Stimulated activated CD4-positive, alpha-beta T cell treated with anti-CD3 and anti-CD28 coated beads, Interleukin-15, amount 100 ng/mL, for 1 hour (primary cell): ENCODE measurements at places on chromosomes 1 and 21.

DNA sequence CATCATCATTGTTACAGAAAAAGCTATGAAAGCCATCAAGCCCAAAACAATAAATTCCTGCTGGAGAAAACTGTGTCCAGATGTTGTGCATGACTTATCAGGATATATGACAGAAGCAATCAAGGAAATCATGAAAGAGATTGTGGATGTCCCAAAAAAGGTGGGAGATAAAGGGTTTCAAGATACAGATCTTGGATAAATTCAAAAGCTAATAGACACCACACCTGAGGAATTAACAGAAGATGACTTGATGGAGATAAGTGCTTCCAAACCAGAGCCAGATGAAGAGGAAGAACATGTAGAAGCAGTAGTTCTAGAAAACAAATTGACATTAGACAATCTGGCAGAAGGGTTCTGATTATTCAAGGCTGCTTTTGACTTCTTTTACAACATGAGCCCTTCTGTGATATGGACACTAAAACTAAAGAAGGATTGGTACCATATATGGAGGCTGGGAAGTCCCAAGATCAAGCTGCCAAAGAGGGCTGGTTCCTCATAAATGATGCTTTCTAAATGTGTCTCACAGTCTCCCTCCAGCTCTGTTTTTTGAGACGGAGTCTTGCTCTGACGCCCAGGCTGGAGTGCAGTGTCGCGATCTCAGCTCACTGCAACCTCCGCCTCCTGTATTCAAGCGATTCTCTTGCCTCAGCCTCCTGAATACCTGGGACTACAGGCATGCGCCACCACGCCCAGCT, 32.1 kb upstream of the LRIG2 start:
- no peak for DNase-seq

DNA sequence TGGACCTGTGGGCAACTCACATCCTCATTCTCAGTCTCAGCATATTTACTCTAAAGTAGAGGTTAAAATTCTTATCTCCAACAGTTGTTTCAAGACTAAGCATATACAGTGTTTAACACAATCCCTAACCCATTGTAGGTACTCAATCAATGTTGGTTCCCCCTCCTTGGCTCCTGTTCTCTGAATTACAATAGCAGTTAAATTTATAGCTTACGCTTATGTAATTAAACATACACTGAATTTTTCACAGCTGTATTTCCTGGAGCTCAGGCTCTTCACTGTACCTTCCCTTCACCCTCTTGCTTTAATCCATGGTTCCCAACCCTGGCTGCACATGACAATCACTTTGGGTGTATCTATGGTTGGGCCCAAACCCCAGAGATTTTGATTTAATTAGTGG, 89.4 kb downstream of the LPAR3 start:
- DNase-seq: no peak

- no peak for DNase-seq
Measured at GRCh38 chr1:160607672-160608032, 28.4 kb upstream of the CD84 start.

DNA sequence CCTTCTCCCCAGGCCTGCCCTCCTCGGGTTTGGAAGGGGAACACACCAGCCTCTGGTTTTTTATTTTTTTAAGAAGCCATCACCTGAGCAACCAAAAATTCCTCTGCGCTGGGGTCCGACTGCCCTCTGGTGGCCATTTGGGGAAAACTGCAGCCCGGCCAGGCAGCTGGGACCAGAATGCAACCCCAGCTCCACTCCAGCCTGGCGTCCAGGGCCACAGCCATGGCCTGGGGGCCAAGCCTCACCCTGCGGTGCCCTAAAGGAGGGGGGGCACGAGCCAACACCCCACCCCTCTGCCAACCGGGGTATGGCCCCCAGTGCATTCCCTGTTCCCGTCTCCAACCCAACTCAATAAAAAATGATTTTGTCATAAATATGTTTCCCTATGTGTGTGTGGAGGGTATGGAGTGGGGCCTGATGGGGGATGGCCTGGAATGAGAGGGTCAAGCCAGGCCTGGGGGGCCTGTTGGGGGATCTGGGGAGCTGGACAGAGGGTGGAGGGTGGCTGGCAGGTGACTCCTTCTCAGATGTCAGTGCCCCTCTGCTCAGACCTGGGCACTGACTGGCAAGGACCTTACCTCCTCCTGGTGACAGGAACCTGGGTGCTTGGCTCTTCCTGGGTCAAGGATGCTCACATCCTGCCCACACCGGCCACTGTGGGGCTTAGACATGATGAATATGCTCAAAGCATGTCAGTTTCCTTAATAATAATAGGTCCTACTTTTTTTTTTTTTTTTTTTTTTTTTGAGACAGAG, 3.2 kb downstream of the GPR3 start:
- peak; percentile 67 for DNase-seq

DNA sequence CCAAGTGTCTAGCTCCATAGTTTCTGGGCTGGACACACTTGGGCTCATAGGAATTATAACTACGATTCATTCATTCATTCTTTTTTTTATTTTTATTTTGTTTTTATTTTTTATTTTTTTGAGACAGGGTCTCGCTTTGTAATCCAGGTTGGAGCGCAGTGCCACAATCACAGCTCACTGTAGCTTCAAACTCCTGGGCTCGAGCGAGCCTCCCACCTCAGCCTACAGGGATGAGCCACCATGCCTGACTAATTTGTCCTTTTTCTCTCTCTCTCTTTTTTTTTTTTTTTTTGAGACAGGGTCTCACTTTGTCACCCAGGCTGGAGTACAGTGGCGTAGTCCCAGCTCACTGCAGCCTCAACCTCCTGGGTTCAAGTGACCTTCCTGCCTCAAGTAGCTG, 42.3 kb downstream of the KCNAB2 start:
- DNase-seq: no peak

DNA sequence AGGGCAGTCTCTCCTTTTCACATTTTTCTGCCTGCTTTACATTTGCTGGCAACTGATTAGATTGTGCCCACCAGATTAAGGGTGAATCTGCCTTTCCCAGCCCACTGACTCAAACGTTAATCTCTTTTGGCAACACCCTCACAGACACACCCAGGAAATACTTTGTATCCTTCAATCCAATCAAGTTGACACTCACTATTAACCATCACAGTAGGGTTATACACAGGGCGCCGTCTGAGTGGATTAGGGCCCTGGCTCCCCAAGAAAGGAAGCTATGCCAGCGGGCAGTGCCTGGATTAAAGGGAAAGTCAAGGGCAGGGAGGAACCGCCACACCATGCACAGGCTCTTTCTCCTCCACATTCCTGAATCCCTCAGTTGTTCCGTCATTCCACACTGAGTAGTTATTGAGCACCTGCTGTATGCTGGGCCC, 56.2 kb downstream of the EVA1C start:
- DNase-seq: no peak

DNA sequence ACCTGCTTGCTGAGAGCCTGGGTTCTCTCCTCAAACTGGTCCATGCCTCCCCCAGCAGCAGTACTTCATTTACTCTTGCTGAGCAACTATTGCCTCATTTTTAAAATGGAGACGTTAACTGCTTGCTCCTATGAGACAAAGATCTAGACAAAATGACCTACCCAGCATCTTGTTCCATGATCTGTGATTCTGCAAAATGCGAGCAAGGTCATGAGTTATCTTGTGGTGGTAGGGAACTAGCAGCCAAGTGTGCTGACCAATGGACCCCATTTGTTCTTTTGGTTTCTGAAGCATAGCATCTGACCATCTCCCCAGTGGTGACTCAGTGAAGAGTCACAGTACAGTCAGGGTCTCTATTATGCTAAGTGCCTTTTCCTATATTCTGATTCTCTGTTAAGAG, 40.4 kb downstream of the TBX15 start:
- DNase-seq: no peak

DNA sequence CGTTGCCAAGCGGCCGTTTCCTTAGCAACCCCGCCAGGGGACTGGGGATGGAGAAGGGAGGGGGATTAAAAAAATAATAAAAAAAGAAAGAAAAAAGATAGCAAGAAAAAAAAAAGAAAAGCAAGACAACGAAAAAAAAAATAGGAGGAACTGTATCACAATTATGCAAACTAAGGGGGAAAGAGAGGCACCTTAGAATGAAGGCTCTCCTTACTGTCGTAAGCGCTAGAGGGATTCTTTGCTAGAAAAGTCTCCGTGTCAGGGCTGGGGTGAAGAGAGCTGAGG, 625 bp upstream of the NEGR1 start:
- no peak for DNase-seq

- DNase-seq: no peak
Measured at GRCh38 chr1:61604684-61605083, 120.3 kb downstream of the TM2D1 start.

DNA sequence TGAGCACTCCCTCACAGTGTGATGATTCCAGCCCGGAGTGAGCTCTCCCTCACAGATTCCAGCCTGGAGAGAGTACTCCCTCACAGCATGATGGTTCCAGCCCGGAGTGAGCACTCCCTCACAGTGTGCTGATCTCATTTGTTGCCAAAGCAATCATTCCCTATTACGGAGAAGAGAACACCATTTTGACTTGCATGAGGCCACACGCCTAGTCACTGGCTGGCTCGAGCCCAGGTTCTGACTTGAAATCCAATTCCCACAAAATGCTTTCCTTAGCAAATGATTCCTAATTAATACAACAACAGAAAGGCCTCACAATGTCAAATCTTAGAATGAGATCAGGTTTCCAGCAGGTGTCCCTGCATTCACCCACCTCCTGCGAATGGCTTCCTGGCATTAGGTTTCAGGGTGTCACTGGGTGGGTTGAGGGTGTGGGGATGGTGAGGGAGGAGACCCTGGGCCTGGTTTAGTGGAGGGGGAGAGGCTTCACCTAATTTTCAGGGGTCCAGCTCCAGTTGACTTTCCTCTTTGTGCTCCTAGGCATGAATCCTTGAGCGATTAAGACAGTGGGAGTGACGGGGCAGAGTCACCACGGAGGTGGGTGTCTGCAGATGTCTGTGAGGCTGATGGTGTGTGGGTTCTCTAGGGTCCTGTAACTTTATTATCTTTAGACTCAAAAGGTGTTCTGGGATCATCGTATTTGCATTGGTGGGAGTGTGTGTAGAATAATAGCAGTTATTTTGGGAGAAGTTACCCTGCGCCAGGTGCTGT, 158.5 kb downstream of the KCNJ6 start:
- DNase-seq: no peak

- no peak for DNase-seq
Measured at GRCh38 chr1:7869136-7869920, 16.5 kb upstream of the UTS2 start.

GRCh38 chr1:6029351-6029750, 16.3 kb upstream of the KCNAB2 start:
- no peak for DNase-seq

GRCh38 chr1:25178917-25179561, 53.3 kb downstream of the SYF2 start:
- DNase-seq: no peak

- DNase-seq: peak; percentile 74
Measured at GRCh38 chr1:3772027-3772714, 378 bp upstream of the SMIM1 start.

- peak; percentile 20 for DNase-seq
Measured at GRCh38 chr1:158793604-158794003, 12.6 kb upstream of the OR6N2 start.

GRCh38 chr1:204067935-204068334, 5.0 kb upstream of the SOX13 start:
- no peak for DNase-seq

DNA sequence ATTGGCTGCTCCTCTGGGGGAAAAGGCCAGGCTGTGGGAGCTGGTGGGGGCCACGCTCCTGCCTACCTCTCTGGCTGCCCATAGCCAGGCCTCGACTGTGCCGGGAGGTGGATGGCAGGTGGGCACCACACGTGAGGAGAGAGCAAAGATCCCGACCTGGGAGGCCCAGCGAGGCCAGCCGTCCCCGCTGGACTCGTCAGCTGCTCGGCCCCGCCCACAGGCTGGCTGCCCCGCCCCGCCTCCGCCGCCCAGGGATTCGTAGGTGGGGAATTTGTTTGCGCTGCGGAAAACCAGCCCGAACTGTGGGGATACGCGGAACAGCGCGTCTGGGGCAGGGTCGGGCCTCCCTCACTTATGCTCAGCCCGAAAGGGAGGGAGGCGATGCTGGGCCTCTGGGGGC, 31.7 kb downstream of the TP73 start:
- no peak for DNase-seq

DNA sequence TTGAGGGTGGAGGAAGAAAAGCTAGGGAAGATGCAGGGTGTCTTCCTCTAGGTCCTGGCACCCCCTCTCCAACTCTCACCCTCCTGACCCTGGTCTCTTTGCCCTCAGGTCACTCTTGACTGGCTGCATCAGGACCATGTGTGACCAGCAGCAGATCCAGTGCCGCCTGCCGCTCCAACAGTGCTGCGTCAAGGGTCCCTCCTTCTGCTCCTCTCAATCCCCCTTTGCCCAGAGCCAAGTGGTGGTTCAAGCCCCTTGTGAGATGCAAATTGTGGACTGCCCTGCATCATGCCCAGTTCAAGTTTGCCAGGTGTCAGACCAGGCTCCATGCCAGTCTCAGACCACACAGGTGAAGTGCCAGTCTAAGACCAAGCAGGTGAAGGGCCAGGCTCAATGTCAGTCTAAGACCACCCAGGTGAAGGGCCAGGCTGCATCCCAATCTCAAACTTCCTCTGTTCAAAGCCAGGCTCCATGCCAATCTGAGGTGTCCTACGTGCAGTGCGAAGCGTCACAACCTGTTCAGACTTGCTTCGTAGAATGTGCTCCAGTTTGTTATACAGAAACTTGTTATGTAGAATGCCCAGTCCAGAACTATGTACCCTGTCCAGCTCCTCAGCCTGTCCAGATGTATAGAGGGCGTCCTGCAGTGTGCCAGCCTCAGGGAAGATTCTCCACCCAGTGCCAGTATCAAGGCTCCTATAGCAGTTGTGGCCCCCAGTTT, 1.8 kb downstream of the KPRP start:
- DNase-seq: no peak

DNA sequence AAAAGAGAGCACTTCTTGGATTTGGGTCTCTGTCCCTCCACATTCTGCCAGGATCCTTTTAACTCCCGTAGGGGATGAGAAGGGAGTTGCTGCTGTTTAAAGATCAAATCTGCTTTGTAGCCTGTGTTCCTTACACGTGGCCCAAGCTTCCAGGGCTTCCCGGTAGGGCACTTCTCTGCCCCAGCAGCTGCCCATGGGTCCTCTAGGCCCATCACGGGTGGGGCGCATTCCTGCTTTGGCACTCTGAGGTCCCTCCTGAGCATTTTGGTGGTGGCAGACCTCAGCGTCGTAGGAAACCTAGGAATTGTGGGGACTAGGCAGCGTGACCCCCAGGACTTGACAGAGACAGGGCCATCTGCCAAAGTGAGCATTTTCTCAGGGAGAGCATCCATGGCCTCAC, 420.3 kb upstream of the VAMP3 start:
- no peak for DNase-seq

- DNase-seq: no peak
Measured at GRCh38 chr21:20013851-20014250, 984.4 kb upstream of the NCAM2 start.

DNA sequence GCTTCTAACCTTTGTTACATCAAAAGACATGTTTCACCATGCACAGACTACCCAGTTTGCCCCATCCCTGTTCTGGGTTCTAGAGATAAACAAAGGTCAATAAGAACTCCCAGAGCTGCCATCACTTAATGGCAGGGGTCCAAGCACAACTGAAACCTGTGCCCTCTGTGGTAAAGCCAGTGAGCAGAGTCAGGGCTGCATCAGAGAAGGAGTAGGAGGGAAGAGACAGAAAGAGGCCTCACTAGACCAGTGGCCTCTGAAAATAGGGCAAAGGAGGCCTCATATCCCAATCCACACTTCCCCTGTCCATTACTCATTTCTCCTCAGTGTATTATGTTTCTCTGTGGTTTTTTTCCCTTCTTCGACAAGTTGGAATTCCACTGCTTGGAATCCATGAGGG, 10.2 kb downstream of the ATP1A2 start:
- DNase-seq: no peak

GRCh38 chr21:44574457-44575306, 1.2 kb downstream of the KRTAP10-4 start:
- DNase-seq: no peak

GRCh38 chr1:234001817-234002216, 97.3 kb downstream of the SLC35F3 start:
- DNase-seq: no peak
